Pancreas (tissue), 10 donors: ENCODE measurements at places on chromosomes 2 and 18. TPM values are rescaled to one million over a fixed set of nuclear protein-coding genes. Genes with fewer than 3 reads are reported as not detected.

Gene C2orf92
- polyA plus RNA-seq, result 40.2 TPM

Gene ANKRD36
- 7.5 TPM for polyA plus RNA-seq

Gene INHBB
- polyA plus RNA-seq, result 1.6 TPM

Gene CD8B2
- polyA plus RNA-seq, result 0.07 TPM

Gene UGT1A5
- not detected for polyA plus RNA-seq

Gene MYL12A
- 125 TPM for polyA plus RNA-seq

Gene CAPG
- 41.3 TPM for polyA plus RNA-seq

Gene LYPD6B
- 8.1 TPM for polyA plus RNA-seq

Gene CYTIP
- polyA plus RNA-seq, result 0.68 TPM

Gene GREB1L
- 0.14 TPM for polyA plus RNA-seq

Gene ZNF892
- polyA plus RNA-seq, result 0.63 TPM

Gene RNU2-63P
- not detected for polyA plus RNA-seq

Gene ATOH8
- polyA plus RNA-seq, result 13.9 TPM

Gene MAPRE3
- polyA plus RNA-seq, result 35.7 TPM

Gene L3MBTL4
- 2.5 TPM for polyA plus RNA-seq

Gene REG3G
- polyA plus RNA-seq, result 73.2 TPM

Gene SIX3
- polyA plus RNA-seq, result 1.4 TPM

Gene PIKFYVE
- polyA plus RNA-seq, result 7.3 TPM

Gene IRS1
- polyA plus RNA-seq, result 4.0 TPM

Gene CFAP210
- 0.15 TPM for polyA plus RNA-seq

Gene CHST10
- 6.5 TPM for polyA plus RNA-seq

Gene MYO5B
- 6.2 TPM for polyA plus RNA-seq

Gene LMAN2L
- polyA plus RNA-seq, result 6.8 TPM

Gene NABP1
- 5.0 TPM for polyA plus RNA-seq

Gene FBLN7
- polyA plus RNA-seq, result 2.8 TPM
